ENCODE measurements at places on chromosomes 1 and 21.

GRCh38 chr1:42456754-42457089 is 379 bp downstream of the PPCS start:
- no peak for DNase-seq

GRCh38 chr1:214014730-214015129 is 27.0 kb downstream of the PROX1 start:
- no peak for DNase-seq

DNA sequence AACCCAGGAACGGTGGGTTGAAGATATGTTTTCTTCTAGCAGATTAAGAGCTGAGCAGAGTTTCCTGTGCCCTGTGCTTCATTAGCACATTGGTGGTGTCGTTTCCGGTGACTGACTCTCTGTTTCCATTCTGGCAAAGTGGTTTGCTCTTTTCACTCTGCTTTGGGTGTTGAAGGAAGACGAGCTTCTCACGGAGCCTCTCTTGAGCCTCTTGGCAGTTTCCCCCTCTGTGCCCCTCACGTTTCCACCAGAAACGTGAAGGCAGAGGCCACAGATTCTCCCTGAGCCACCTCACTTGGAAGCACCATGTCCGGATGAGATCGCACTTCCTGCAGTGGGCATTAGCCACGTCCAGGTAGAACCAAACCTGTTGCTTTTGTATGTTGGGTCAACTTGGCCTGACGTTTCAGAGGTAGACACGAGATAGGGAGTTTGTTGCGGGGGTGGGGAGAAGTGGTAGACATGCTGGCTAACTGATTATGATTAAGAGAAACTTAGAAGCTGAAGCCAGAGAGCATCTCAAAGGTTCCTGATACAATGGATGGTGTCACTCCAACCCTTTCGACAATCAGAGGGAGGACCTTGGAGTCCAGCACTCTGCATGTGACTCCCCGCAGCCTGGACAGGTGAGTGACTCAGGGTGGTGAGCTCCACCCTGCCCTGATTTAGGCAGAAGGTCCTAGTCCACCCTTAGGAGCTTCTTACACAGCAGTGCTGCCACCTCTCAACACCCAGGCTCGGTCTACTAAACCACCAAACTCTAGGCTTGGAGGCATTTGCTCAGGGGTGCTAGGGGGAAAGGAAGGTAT is at the start of gene LAX1:
LAX1 (plus strand) TSS at position 155 of the 809 bp plus-strand sequence; CDS start at position 538, 383 bp downstream.
- no peak for DNase-seq

- DNase-seq, result no peak
Measured at GRCh38 chr1:246971090-246971721, 36.7 kb downstream of the ZNF695 start.

GRCh38 chr1:15937706-15938168 is 38.2 kb downstream of the ZBTB17 start:
- DNase-seq, result no peak

DNA sequence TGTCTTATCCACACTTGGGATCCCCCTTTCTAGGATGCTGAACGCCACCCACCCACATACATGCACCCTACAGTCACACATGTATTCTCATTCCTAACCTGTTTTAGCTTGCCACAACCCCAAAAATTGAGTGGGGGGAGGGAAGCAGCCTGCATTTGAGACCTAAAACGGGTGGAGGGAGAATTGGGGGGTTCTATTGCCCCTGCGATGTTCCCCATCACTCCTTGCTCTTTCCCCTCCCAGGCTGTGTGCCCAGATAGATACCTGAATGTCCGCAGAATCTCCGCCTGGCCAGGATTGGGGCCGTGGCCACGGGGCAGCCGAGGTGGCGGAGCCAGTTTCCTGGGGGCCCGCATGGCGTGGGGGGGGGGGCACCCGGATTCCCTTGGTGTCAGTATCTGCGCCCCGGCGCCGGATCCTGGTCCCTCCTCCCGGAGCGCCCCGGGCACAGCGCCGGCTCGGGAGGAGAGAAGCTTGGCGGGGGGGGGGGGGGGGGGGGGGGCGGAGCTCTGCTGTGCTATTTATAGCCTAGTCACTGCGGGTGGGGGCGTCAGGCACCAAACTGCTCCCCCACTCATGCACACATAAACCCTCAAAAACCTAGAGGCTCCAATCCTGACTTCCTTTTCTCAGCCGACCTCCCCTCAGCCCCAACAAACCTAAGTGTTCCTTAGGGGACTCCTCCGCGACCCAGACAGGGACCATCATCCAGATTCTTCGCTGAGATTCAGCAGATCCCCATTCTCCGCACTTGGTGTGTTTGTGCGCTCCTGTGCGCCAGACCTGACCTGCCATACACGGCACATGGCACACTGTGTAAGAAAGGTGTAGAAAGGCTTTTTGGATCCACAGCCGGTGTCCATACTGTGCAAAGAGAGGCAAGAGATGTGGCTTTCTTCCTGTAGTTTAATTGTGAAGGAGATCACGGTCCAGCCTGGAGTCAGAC is 1.9 kb downstream of the ANKRD34A start:
- DNase-seq, result peak; percentile 36

- DNase-seq, result no peak
Measured at GRCh38 chr1:66300972-66301451, 232.9 kb upstream of the SGIP1 start.

DNA sequence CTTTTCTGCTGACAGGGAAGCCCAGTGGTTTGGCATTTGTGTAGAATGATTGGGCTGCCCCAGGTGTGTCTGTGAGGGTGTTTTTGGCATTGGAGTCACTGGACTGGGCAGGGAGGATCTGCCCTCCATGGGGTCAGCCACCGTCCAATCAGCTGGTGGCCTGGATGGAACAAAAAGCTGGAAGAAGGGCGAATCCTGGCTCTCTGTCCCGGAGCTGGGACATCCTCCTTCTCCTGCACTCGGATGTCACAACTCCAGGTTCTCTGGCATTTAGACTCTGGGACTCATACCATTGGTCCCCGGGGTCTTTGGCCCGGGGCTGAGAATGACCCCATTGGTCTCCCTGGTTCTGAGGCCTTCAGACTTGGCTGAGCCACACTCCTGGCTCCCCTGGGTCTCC is 11.2 kb downstream of the SPSB1 start:
- DNase-seq, result no peak

DNA sequence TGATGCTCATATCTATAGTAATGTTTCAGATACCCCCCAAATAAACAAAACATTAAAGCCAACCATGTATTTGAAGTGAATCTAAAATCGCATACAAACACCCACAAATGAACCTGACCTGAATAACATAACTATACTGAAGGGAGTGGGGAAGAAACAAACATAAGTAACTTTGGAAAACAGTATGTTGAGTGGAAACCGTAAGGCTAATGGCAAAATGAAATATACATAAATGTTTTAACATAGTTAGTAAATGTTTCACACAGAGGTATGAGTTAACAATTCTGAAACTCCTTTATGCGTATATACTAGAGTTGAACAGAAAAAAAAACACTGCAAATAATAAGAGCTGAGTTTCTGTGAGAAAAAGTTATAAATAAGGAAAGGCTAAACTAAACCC is 125.6 kb downstream of the ACBD6 start:
- no peak for DNase-seq

DNA sequence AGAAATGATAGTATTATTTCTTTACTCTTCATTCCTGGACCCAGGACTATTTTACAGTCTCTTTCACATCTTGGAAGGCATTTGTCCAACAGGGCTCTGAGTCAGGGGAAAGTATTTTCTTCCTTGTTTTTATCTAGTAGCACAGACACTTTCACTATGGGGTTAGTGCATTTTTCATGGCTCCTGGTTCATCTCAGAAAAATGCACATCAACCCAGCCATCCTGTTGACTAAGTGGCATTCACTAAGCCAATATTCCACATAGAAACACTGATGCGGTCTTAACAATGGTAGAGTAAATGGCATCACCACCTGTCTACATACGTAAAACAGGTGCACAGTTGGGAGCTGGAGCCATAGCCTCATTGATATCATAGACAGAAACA is 87.4 kb upstream of the C1orf21 start:
- no peak for DNase-seq

GRCh38 chr1:115057661-115058254 is 28.1 kb downstream of the TSHB start:
- no peak for DNase-seq

DNA sequence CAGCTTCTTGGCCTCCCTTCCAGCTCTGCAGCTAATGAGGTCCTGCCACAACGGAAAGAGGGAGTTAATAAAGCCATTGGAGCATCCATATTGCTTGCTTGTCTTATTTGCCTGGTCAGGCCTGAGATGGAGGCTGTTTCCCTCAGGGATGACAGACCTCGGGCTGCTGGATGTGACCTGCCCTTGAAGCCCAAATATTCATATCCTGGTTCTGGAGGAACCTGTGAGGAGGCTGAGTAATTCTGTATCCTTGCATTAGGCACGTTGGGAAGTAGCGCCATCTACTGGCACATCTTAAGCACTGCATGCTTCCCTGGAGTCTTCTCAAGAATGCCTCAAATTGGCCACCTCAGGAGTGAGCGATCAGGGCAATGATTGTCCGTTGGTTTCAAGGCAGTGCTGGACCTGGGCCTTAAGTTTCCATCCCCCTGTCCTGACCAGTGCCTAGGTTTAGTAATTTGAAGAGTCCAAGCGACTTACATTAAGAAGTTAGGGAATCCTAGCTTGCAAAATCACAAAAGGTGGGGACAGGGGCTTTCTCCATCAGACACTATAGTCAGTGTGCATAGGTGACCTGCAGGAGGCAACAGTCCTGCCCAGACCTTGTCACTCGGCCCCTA is 13.8 kb upstream of the NASP start:
- no peak for DNase-seq

- no peak for DNase-seq
Measured at GRCh38 chr1:92951141-92951582, 10.1 kb downstream of the DIPK1A start.

DNA sequence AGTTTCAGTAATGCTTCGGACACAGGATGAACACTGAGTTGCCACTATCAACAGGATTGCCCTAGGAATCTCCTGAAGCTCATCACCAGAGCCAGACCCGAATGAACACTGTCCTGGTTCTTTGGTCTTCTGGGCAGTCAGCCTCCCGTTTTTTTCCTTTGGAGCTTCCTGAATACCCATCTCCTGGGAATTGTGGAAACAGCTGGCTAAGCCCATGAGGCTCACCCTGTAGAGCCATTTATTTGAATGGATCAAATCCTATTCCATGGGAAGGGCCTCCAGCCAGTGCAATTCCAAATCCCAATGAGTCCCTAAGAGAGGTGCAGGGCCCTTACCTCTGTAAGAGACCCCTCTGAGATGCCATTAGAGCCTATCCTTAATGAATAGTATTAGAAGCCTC is 5.9 kb downstream of the RCSD1 start:
- no peak for DNase-seq

- DNase-seq, result no peak
Measured at GRCh38 chr1:106960412-106960811, 96.1 kb upstream of the PRMT6 start.

DNA sequence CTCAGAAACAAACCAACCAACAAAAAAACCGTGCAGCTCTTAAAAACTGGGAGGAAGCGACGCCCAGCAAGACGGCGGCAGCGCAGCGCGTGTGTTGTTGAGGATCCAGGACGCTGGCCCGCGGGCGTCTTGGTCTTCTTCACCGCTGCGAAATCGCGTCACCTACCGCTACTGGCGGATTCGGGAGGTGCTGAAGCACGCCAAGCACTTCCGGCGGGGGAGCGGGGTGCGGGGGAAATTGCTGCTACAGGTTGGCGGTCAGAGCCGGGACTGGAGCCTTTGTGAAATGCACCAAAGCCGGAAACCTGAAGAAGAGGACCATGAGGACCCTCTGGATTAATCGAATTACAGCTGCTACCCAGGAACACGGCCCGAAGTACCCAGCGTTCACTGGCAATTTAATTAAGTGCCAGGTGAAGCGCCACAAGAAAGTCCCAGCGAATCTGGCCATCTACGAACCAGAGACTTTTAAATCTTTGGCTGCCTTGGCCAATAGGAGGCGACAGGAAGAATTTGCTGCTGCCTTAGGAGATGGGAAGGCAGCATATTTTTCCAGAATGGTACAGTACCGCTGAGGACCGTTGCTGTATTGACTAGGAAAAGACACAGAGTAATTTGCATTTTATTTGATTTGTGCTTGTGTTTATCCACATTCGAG is 11.9 kb upstream of the RIPPLY3 start:
- DNase-seq, result peak; percentile 9

GRCh38 chr1:222310836-222311235 is 237.1 kb downstream of the HHIPL2 start:
- no peak for DNase-seq

- DNase-seq, result no peak
Measured at GRCh38 chr1:117077267-117077666, 17.1 kb downstream of the TTF2 start.

- no peak for DNase-seq
Measured at GRCh38 chr1:19775317-19775716, 24.4 kb downstream of the TMCO4 start.

GRCh38 chr1:15757016-15757543 is 1.5 kb upstream of the FBLIM1 start:
- no peak for DNase-seq

DNA sequence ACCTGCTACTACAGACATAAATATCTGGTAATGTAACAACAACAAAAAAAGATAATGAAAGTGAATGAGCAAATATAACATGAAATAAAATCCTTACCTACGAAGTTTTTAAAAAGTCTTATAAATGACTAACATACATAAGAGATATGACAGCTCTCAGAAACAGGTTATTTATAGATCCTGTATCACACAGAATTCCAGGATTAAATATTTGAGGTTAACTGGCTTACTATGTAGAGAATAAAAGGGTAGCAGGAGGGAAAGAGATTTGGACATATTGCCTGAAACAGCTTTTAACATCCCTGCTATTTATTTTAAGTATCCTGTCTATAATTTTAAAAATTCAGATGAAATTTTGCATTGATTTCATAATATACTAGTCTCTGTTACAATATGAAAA is 16.3 kb downstream of the MYSM1 start:
- DNase-seq, result no peak

- no peak for DNase-seq
Measured at GRCh38 chr1:231879296-231879695, 252.7 kb downstream of the DISC1 start.
